ENCODE measurements at places on chromosomes 4 and X. TPM values are rescaled to one million over a fixed set of nuclear protein-coding genes. Genes with fewer than 3 reads are reported as not detected.
A peak's percentile ranks its signal among the peaks of the same experiment; 100 is the strongest.

Gene CPE
- 64.5 TPM for total RNA-seq

DNA sequence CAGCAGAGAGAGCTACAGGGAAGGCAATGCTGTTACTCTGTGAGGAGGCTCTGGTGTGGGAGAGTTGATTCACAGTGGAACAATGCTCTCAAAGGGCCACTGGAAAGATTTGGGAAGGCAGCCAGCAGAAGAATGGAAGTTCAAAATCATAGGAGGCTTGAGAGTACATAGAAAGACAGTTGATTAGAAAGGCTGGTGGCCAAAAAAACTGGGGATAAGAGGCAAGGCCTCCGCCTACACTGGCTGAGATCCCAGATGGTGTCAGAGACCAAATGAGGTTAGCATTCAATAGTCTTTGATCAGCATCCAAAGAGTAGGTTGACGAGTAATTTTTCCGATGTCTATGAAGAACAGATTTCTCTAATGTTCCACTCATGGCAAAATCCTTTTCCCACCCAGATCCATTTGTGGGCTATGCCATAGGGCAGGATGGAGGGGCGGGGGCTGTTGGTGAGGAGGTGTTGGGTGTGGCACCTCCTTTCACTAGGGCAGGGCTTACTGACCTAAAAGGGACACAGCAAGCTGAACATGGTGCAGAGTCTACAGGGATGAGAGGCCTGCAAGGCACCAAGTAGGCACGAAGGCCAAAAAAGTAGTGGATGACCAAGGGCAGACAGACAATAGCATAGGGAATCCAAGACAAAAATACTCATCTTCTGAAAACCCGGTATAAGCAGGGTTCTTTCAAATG is 15.1 kb downstream of the TEC start:
- DNase-seq = no peak

Gene CSAG2
- total RNA-seq = not detected

GRCh38 chr4:37827030-37827685 is 672 bp downstream of the PGM2 start:
- peak; percentile 68 for DNase-seq

Gene TRIM75
- total RNA-seq = not detected

DNA sequence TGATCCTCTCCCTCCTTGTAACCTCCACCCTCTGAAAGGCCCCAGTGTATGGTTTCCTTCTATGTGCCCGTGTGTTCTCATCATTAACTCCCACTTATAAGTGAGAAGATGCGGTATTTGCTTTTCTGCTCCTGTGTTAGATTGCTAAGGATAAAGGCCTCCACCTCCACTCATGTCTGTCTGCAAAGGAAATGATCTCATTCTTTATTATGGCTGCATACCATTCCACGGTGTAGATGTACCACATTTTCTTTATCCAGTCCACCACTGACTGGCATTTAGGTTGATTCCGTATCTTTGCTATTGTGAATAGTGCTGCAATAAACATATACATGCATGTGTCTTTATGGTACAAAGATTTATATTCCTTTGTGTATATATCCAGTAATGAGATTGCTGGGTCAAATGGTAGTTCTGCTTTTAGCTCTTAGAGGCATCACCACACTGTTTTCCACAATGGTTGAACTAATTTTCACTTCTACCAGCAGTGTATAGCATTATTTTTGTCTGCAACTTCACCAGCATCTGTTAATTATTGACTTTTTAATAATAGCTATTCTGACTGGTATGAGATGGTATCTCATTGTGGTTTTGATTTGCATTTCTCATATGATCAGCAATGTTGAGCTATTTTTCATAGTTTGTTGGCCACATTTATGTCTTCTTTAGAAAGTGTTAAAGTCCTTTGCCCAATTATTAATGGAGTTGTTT is 1030.9 kb downstream of the FSTL5 start:
- no peak for DNase-seq

DNA sequence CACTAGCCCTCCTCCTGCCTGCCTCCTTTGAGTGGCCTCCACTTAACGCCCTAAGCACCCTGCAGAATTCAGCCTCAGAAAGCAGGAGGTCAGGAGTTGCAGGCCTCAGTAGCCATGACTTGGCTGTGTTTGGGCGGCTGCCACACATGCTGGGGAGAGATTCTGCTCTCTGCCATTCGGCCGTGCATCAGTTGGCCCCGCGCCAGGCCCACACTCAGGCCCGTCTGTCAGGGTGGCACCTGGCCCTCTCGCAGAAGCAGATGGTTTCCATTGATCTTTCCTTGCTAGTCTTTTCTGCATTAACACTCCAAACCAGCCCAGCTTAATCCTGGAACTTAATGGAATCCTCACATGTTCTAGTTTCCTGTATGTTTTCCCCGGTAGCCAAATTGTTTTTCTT is 30.7 kb upstream of the ATP6AP2 start:
- DNase-seq = no peak

Gene LRIT3
- total RNA-seq = 0.33 TPM

DNA sequence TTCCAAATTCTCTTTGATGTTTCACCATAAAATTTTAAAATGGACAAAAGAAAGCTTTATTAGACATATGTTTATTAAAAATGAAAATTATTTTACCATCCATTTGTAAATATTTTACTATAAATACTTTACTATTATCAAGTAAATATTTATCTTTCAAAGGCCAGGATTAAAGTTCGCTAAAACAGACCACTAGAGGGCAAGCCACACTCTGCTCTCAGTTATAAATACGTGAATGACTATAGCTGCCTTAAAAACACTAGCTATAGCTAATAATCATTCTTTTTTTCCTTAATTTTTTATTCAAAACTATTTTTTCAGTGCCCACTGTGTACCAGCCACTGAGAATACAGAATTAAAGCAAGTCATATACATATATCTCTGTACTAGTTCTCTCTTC is 38.6 kb downstream of the UNC5C start:
- no peak for DNase-seq

Data from sigmoid colon (tissue), 7 donors.